ENCODE measurements at places on chromosomes 7 and 10.

DNA sequence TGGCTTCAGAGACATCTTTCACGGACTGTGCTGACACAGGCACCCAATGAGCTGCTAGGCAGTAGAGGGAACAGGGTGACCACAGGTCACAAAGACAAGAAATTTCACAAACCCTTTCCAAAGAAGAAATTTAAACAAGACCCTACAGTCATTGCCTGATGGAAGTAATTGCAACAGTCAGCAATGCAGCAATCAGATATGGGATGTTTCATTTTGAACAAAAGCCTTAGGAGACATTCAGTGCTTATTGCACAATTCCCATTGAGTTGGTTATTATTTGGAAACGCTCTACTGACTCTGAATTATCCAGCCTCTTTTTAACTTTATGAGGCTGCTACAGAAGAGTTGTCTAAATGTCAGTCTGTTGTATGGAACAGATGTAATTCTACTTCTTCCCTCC, 85.5 kb downstream of the ETV1 start:
- no peak for DNase-seq

DNA sequence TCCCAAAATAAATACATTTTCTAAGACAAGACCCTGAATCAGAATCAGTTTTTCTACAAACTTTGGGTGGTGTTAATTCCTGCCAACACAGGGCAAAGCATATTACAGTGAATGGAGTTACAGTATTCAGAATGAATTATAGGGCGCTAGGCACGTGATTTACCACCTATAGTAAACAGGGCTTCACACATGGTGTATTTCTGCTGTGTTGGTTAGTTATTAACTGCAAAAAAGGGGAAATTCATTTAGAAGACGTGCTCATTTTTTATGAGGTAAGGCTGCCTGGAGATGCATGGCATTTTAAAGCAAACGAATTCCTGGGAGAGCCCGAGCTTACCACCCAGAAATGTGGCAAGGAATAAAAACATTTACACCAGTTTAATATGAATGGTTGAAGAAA, 393.8 kb downstream of the LRMDA start:
- DNase-seq: no peak

DNA sequence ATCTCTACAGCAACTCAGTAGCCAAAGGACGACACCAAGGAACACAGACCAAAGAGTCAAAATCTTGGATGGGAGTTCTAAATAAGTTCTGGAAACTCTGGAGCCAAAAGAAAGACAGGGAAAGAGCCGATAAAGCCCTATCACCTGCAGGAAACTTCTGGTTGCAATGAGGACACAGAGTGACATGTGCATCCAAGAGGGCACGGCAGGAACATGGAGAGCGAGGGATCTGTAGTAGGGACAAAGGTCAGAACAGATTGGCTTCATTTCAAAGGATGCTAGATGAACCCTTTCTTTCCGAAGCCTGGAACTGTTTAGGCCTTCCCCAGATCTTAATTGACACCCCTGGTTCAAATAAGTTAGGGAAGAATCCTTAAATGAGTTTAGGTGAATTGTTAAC, 39.5 kb downstream of the CACNA2D1 start:
- DNase-seq: no peak

DNA sequence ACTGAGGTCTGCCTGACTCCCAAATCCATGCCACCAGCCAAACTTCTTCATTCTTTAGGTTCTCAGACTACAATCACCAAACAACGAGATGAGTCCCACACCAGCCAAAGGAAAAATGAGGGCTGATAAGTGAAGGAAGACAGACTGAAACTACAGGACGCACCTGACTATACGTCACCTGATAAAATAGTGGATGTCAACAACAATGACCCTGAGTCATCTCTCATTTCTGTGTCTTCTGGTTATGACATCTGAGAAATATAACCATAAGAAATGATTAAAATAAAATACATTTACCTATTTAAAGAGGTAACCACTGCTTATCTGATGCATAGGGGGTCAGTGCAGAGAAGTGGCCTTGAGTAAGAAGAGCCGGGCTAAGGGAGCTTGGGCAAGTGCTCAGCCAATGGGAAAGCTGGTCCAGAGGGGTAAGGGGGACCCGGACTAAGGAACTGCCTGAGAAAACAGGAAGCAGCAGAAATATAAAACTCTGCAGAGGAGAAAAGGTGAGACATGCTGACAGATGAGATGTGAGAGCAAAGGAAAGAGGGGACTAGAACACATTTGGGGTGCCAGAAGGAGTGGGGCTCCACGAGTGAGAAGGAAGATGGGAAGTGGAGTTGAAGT, 51.8 kb downstream of the HIPK2 start:
- DNase-seq: no peak

DNA sequence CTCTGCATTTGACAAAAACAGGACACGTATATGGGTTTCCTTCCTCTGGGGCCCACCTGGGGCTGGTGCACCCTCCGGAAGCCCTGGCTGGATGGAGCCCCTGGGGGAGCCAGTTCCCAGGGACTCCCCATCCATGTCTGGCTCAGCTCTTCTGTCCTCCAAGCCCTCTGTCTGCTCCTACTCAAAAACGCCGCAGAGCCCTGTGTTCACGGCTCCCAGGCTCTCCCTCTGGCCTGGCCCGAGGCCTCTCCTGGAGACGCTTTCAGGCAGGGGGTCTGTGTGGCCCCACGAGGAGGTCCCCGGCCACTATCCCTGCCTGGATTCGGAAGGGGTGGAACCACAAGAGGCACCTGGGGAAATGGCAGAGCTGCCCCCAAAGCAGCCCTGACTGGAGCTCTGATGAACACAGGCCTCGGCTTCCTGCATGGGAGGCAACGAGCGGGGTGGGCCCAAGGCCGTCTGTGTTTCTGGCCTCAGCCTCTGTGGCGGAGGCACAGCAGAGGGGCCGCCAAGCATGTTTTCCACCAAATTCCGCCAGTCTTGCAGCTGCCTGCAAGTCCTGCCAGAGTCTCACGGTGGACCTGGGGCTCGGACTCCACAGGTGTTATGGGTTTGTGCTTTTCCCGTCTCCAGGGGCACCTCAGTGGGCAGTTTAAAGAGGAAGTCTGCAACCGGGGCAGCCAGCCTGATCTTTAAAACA, 22.6 kb upstream of the INPP5A start:
- no peak for DNase-seq

DNA sequence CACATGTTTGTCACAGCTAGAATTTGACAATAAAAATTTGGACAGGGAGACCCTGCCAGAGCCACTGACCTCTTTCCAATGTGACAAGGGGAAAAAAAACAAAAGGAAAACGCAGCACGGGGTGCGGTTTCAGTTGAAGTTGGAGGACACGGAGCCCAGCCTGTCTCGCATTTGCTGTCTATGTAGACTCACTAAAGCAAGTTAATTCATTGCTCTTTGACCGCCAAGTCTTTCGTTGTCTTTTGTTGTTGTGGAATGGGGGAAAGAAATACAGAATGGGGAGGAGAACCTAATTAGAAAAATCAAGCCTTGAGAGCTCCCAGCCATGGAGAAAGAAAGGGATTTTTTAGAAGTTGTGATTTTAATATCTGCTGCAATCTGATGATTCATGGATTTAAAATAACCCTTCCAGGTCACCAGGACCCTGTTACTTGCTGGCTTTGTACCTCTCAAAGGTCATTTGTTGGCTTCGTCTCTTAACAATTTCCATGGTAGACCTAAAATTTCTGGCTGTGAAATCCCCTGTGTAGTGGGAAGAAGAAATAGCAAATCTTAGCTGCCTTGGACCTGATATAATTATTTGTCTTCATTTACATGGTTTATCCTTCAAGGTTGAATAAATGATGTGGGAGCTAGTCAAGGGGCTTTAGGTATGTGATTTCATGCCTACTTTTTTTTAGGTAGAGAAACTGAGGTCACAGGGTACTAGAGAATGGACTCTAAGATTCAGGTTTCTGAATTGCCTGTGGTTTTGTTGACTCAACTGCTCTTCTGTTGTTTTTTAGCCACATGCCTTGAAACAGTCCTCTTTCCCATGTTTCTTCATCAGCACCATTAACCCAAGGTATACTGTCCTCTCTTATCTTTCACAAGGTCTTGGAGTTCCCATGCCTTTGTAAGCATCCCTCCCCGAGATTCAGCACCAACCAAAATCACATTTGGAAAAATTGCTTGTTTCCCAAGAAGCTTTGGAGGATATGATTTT, 78.7 kb downstream of the TCF7L2 start:
- no peak for DNase-seq

DNA sequence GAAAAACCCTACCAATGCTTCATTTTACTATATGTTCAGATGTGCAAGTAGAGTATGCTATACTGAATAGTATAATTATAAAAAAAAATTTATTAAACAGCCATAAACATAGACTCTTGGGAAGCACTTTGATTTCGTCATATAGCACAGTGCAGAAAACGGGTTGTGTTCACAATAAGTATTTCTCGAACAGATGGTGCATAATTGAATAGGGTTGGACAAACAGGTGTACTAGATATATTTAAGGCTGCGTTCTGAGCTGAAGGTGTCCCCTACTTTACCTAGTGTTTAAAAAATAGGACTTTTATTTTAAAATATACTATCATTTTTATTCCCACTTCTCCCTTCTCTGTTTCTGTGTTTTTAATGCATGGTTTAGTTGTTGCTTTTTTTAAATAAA, 841.5 kb downstream of the ANKRD7 start:
- peak; percentile 81 for DNase-seq

DNA sequence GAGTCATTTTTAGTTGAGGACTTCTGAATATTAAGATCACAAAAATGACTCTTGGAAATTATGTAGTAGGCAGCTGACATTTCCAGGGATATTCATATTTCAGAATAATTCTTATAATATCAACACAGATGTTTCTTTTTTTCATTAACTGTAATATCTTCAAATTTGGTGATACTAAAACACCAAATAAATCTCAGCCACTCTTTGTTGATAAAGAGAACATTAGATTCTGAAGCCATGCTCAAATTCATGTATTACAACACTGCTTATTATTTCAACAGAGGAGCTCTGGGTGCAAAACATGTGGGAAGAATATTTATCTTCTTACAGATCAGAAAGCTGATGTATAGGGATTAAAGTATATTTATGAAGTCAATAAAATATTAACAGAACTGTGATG, 355.4 kb downstream of the CRPPA start:
- no peak for DNase-seq

DNA sequence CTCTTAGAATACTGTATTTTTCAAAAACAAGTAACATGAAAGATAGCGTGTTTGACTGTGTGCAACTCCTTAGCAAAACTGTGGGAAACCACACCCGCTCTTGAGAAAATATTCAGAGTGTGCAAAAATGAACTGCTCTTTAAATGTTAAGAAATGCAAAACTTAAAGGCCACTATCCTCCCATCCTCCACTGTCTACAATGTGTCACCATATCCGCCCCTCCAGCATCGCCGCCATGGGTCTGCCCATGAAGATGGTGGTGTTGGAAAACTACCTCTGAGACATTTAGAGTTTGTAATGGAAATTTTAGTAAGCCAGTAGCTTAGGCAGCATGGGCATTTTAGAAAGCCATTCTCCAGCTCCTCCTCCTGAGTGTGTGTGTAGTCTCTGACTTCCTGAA, 20.1 kb upstream of the NMT2 start:
- no peak for DNase-seq

All from G401 (cell line).